ENCODE measurements at places on chromosomes 5 and 9.

- DNase-seq = no peak
Measured at GRCh38 chr5:31827867-31828266, 188.9 kb downstream of the PDZD2 start.

DNA sequence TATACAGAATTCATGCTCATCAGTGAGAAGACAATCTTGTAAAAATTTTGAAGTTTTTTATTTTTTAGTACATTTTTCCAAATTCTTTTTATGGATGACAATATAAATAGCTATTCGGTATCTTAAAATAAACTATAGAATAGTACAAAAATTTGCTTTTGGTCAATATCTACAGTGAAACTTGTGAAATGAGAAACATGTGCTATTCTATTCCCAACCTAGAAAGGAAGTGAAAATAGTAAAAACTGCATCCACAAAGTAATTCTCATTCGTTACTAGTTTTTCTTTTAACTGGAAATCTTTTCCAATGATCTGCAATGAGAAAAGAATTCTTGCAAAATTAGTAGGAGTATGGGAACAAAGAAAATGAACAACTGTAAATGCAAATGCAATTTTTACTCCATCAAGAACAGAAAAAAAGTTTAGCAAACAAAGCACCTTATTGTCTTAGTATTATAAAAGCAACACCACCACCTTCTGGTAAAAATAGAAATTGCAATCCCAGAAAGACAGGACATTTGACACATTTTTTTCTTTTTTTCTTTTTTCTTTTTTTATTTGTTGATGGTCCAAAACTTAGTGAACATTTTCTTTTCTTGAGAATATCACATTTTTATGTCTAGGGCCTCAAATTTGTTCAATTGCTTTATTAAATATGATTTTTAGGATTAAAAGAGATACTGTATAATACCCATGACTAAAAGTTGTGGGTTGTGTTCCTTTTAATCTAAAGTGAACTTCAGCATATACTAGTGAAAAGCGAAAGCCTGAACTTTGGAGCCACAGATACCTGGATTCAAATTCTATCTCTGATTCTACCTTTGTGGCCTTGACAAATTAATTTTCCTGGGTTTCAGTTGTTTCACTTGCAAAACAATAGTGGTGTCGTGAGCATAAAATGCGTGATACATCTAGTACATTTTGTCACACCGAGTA lies 72.3 kb downstream of the SLCO4C1 start:
- DNase-seq = peak; percentile 36

DNA sequence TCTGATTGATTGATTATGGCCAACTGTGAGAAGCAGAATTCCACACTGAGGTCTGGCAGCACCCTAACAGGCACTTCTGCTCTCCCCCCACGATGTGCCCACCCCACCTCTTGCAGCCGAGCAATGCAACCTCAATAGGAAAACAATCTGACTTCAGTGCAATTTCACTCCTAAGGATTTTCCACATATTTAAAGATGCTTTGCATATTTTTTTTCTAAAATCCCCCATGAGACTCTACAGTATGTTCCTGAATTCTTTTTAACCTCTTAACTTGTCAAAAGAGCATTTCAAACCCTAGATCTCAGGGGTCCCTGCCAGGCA lies 243.1 kb downstream of the AUH start:
- no peak for DNase-seq

DNA sequence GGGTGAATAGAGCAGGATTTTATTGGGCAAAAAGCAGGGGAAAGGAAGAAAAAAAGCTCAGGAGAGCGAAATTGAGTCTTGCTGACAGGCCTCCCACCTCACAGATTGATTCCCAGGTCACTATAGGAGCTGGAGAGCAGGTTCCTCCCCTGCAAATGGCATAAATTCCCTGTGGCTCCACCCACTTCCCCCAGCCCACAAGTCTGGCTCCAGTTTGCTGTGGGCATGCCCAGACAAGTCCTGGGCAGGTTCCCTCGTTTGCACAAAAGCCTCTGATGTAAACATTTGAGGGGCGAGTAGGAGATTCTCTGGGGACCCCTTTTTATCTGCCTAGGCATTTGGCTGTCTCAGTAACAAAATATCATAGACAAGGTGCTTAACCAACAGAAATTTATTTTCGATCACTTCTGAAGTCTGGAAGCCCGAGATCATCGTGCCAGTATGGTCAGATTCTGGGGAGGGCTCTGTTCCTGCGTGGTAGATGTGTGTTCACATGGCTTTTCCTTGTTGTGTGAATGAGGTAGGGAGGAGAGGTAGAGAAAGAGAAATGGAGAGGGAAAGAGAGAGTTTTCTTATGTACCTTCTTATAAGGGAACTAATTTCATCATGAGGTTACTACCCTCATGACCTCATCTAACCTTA lies 614.5 kb downstream of the MAT2B start:
- DNase-seq = peak; percentile 78

DNA sequence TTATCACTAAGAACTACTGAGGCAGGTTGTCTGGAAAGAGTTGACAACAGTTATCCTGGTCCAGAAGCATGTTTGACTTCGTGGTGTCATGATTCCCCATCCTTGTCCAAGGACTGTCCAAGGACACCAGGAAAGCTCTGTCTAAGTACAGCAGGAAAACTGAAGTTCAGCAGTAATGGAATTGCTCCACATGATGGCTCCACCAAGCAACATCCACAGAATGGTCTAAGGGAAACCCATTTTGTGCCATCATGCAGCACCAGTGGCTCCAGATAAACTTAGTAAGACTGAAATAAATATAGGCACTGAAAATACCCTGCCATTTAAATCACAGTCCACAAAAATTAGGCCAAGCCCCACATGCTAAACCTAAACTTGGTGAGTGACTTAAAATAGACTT lies 192.8 kb downstream of the CDH18 start:
- peak; percentile 20 for DNase-seq

DNA sequence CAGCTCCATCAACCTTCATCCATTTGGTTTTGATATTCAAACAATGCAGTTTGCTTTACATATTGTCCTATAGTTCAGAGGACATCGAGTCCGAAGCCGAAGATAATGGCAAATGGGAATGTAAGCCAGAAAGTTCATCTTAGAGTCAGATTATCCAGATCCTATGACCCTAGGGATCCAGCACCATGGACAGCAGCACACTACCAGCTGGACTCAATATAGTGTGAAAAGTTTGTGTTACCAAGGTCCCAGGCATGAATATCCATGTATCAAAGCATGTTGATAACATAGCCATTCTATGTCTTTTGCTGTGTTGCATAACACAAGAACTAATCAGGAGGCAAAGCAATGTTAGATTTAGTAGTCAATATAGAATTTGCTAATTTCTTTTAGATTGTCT lies 46.3 kb downstream of the FSTL4 start:
- no peak for DNase-seq

- DNase-seq = peak; percentile 42
Measured at GRCh38 chr9:78030296-78030552, 1.4 kb downstream of the GNAQ start.

DNA sequence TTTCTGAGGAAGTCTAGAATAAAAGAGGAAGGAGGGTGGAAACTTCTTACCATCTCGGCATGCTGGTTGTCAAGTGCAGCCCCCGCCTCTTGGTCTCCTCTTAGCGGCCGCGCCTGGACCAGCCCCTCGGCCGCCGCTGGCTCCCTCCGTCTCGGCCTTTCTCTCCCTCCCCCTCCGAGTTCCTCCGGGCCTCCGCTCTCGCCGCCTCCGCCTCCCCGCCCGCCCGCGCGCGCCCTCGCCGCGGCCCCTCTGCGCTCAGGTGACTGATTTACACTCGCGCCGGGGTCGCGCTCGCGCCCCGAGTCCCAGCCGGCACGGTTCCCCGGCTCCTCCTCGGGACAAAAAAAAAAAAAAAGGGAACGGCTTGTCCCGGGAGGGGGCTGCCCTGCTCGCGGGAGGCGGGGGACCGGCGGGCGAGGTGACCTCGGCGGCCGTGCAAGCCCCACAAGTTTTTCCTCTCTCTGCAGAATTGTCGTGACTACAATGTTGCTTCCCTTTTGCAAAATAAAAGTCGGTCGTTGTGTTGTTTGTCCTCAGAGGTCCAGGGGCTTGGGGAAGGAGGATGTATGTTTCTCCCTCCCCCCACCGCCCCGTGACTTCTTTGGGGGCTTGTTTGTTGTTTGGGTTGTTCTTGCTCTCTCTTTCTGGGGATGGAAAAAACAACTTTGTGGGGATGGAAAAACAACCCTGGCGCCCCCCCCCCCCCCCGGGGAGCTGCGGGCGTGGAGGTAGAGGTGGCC lies at the start of gene BNC2:
Gene BNC2 (minus strand): TSS at position 75 of the 740 bp plus-strand sequence. CDS start 22 bp downstream, at position 53.
- peak; percentile 11 for DNase-seq
